NCI-H1436 treated with DMSO at 0.1 percent for 48 hours (cell line): ENCODE measurements at places on chromosomes 4 and X.

DNA sequence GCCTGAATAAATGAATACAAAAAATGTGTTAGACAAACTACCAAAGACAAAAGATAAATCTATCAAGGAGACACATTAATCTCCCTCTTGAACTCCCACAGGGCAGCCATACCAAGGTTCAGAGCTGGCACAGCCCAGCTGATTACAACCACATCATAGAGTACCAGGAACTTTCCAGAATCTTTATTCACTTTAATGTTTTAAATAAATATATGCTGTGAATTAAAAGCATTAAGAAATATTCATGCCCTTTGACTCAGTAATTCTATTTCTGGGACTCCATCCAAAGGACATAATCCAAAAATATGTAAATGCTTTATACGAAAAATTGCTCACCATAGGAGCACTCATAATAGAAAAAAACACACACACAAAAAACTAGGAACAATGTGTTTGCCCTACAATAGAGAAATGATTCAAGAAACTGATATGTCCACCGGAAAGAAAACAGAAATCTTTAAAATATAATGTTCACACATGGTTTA is 126.0 kb downstream of the LDB2 start:
- DNase-seq = no peak

- DNase-seq = no peak
Observed at GRCh38 chr4:158821228-158821971, 52.6 kb downstream of the FNIP2 start.

DNA sequence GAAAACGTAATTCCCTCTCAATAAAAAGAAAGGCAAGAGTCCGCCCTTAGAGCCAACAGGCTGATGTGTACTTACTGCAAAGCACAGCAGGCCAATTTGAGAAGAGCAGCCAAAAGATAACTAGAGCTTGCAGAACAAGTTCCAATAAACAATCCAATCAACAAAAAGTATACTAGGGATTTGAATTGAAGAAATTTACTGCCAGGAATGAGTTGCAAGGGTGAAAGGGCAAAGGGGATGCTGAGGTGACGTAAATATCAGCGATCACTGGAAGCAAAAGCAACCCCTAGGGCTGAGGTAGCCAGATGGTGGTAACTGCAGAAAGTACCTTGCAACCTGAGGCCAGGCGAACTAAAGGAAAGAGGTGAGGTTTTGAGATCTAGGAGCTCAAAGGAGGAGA is 152.1 kb upstream of the TENM3 start:
- DNase-seq = no peak

DNA sequence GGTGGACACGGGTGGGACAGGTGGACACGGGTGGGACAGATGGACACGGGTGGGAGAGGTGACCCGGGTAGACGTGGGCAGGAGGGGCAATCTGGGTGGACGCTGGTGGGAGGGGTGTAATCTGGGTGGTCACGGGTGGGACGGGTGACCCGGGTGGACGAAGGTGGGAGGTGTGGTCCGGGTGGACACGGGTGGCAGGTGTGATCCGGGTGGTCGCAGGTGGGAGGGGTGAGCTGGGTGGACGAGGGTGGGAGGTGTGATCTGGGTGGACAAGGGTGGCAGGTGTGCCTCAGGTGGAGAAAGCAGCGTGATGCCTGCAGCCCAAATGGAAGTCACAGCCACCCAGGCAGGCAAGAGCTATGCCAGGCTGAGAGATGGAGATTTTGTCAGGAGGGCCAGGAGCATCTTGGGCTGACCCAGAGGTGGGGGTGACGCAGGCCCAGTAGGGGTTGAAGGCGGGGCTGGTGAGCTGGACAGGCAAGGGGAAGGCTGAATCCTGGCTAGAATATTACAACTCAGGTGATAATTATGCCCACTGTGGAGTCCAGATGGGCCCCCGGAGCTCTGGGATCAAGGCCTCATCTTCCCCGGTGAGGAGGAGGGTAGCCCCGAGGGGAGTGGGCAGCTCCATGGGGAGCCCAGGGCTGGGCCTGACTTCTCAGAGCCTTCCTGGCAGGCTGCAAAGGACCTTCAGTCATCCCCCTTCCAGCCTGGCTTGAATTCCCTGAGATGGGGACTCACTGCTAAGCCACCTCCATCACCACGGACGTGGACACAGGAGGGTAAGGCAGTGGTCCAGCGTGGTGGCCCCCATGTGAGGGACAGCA is 100.0 kb downstream of the ADRA2C start:
- DNase-seq = no peak

GRCh38 chr4:2284934-2285612 is 23.2 kb upstream of the MXD4 start:
- no peak for DNase-seq

DNA sequence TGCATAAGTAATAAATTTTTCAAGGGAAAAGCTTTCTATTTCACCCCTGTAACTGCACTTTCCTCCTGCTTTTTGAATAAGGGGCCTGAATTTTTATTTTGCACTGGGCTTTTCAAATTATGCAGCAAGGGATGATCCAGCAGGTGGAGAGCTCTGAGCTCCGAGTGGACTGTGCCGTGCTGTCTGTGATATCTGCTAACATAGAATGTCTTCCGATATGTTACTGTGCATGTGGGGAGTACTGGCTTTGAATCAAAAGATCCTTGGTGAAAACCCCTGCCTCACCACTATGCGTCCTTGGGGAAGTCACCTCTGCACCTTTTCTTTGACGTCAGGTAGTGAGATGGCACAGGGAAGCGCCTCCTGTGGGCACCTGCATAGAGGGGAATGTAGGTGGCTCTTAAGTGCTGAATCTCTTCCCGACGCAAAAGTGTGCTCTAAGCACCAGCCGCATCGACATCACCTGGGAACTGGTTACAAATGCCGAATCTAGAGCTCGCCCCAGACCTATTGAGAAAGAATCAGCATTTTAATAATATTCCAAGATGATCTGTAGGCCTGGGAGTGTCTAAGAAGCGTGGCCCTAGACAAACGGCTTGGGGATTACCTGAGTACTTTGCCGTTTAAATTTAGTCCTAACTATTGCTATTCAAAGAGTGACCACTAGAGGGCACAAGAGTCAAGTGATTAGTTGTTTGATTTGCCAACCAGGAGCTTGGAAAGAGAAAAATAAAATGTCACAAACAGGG is 19.2 kb upstream of the WFS1 start:
- DNase-seq = no peak

GRCh38 chr4:72209600-72209999 is 177.8 kb downstream of the NPFFR2 start:
- DNase-seq = no peak

DNA sequence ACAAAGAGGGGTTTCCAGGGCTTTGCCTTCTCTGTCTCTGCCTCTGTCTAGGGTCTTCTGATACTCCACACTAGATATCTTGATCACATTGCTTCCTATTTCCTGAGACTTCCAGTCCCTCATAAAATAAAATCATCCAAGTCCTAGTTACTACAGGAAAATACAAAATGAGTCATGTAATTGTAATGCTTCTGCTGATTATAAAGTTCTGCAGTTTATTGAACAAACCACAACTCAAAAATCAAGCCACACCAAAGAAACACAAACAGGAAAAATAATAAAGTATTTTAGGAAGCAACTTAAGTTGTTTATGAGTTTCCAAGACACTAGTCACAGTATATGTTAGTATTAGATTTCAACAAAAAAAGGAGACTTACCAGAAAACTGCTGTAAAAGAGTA is 695.1 kb upstream of the GALNTL6 start:
- DNase-seq = no peak

DNA sequence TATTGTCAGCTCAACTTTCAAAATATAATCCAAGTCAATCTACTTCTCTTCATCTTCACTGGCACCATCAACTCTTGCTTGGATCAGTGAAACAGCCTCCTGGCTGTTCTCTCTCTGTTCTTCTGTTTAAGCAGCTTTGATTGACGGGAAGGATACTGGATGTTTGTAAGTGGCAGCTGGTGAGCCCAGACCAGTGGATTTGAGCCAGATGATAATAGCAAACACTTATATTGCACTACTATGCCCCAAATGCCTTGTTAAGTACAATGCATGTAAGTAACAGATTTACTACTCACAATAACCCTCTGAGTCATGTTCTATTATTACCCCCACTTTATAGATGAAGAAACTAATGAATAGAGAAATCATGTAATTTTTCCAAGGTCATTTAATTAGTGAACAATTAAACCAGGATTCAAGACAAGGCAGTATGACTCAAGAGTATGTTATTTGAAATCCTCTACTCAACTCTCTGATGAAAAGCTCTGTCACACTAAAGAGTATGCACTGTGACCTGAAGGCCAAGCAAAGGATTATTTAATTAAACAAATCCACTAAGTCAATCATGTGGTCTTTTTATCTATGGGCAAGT is 44.8 kb downstream of the SPANXN3 start:
- peak; percentile 62 for DNase-seq
